Activated naive CD4-positive, alpha-beta T cell treated with anti-CD3 and anti-CD28 coated beads, Interleukin-2, amount 10 ng/mL, durations not matched to agents 7 days and 5 days (primary cell): ENCODE measurements at places on chromosomes 11 and 22.
A peak's percentile ranks its signal among the peaks of the same experiment; 100 is the strongest.

GRCh38 chr11:124837491-124837856 is 27.8 kb upstream of the ROBO3 start:
- no peak overlapping the region for H3K4me3 ChIP-seq
- H3K4me1 ChIP-seq, result peaks cover 21% of the 10 kb centered on the region
- H3K27me3 ChIP-seq, result peaks cover 86% of the 10 kb centered on the region
- H3K36me3 ChIP-seq, result no peaks in the 10 kb centered on the region

GRCh38 chr11:65060913-65061408 is 2.6 kb upstream of the NAALADL1 start:
- H3K27me3 ChIP-seq, result peaks cover 29% of the 10 kb centered on the region
- peak; percentile 49 for DNase-seq
- H3K27ac ChIP-seq, result peak overlapping the region; percentile 58
- H3K4me3 ChIP-seq, result no peak overlapping the region
- no peaks in the 10 kb centered on the region for H3K36me3 ChIP-seq
- peaks cover 16% of the 10 kb centered on the region for H3K4me1 ChIP-seq

DNA sequence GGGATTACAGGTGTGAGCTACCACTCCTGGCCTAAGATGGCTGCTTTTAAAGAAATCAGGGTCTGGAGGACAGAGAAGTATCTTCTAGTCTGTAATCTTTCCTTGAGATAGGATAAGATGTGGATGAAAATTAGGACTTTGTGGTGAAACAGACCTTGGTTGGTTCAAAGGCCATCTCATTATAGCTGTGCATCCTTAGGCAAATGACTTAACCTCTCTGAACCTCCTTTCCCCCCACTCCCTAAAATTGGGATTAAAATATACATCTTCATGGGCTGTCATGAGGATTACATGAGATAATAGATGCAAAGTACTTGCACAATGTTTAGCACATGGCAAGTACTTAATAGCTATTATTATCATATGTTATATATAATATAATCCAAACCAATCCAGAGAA is 10.8 kb upstream of the E2F8 start:
- no peak for DNase-seq
- peaks cover 46% of the 10 kb centered on the region for H3K27me3 ChIP-seq
- no peak overlapping the region for H3K4me3 ChIP-seq
- H3K36me3 ChIP-seq, result no peaks in the 10 kb centered on the region
- no peaks in the 10 kb centered on the region for H3K4me1 ChIP-seq
- H3K27ac ChIP-seq, result no peak overlapping the region

GRCh38 chr22:44595841-44596341 is 97.9 kb upstream of the RTL6 start:
- no peak overlapping the region for H3K4me3 ChIP-seq
- DNase-seq, result no peak
- H3K36me3 ChIP-seq, result no peaks in the 10 kb centered on the region
- no peak overlapping the region for H3K27ac ChIP-seq

DNA sequence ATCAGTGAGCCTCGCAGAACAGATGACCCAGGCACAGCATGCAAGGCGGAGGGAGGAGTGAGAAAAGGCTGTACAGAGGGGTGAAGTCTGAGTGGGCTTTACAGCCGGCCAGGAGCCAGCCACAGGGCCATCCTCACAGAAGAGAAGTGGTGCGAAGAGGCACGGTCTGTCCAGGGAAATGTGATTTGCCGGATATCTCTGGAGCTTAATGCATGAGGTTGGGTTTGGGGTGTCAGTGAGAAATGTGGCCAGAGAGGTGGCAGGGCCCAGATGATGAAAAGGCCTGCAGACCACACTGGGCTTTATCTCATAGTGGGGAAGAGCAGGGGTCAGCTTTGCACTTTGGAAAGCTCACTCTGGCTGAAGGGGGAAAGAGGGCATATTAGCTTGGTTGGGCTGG is 255.2 kb downstream of the BUD13 start:
- no peaks in the 10 kb centered on the region for H3K4me1 ChIP-seq
- no peak for DNase-seq
- H3K27me3 ChIP-seq, result peaks cover 4% of the 10 kb centered on the region

GRCh38 chr22:24727218-24727851 is 47.2 kb downstream of the PIWIL3 start:
- H3K4me1 ChIP-seq, result no peaks in the 10 kb centered on the region
- peaks cover 10% of the 10 kb centered on the region for H3K27me3 ChIP-seq
- DNase-seq, result no peak
- H3K27ac ChIP-seq, result no peak overlapping the region
- no peaks in the 10 kb centered on the region for H3K36me3 ChIP-seq

- H3K36me3 ChIP-seq, result no peaks in the 10 kb centered on the region
- DNase-seq, result no peak
- no peak overlapping the region for H3K27ac ChIP-seq
- no peaks in the 10 kb centered on the region for H3K27me3 ChIP-seq
- H3K4me3 ChIP-seq, result no peak overlapping the region
Observed at GRCh38 chr11:120125024-120125423, 12.9 kb downstream of the TRIM29 start.

DNA sequence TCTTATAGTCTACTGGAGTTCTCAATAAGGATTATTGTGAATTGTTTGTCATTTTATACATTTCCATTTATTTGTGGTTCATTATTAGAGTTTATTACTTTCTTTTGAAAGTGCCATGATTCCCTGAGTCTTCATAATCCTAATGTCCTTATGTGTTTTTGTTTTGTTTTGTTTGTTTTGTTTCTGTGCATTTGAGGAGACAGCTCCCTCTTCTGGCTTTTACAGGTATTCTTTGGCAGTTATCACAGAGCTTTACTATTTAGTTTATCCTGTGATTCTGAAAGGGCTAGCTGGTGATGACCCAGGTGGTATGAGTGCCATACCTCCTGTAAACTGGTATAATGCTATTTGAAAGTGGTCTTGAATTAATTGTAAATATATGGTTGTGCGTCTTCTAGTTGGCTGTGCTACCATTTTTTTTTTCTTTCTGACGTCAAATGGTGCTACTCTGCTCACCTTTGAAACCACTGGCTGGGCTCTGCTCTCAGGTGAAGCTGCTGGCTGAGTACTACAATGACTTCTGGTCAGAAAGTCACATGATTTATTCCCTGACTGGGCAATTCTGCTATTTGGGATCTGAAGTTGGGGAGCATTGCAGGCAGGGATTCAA is 751.2 kb downstream of the JRKL start:
- H3K4me1 ChIP-seq, result no peaks in the 10 kb centered on the region
- DNase-seq, result no peak
- H3K36me3 ChIP-seq, result no peaks in the 10 kb centered on the region
- H3K27ac ChIP-seq, result no peak overlapping the region

DNA sequence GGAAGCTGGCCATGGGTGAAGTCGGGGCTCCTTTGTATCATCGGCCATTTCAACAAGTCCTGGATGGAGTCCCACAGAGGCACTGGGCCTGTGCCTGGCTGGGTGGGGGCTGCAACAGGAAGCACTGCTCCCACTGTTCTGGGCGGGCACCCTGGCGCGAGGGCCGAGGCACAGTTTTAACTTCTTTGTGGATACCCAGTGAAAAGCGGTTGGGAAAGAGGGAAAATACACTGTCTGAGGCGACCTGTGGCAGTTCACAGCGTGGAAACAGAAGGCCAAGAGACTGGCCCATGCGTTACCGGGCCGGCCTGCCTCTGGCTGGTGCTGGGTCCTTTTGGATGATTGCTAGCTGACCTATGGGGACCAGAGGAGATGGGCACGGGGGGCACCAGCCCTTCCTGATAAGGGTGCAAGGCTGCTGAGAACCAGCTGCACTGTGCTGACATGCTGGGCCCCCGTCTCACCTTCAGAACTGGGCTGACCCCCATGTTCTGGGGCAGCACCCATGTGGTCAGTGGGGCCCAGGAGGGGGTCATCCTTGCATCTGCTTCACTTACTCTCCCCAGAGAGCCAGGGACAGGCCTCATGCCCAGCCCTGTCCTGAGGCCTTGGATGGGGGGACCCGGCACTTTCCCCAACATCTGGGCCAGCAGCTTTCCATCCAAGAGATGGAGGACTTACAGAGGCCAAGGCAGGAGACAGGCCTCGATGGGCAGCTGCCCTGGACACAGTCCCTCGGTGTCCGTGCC is 4.2 kb downstream of the OVOL1 start:
- H3K36me3 ChIP-seq, result no peaks in the 10 kb centered on the region
- H3K4me1 ChIP-seq, result peaks cover 51% of the 10 kb centered on the region
- peaks cover 100% of the 10 kb centered on the region for H3K27me3 ChIP-seq
- no peak overlapping the region for H3K27ac ChIP-seq
